ENCODE measurements at places on chromosomes 3 and 15. TPM values are rescaled to one million over a fixed set of nuclear protein-coding genes. Genes with fewer than 3 reads are reported as not detected.

The PLCB2 gene
- 9.4 TPM for total RNA-seq

The CSTA gene
- total RNA-seq, result not detected

The BLM gene
- total RNA-seq, result 45.6 TPM

The GP5 gene
- total RNA-seq, result 0.13 TPM

The BAHD1 gene
- total RNA-seq, result 40.0 TPM

The TYRO3 gene
- 96.8 TPM for total RNA-seq

GRCh38 chr3:148711981-148712666, 14.4 kb downstream of the AGTR1 start:
- DNase-seq, result no peak

- no peak for DNase-seq
Observed at GRCh38 chr3:172953571-172953970, 187.5 kb downstream of the SPATA16 start.

DNA sequence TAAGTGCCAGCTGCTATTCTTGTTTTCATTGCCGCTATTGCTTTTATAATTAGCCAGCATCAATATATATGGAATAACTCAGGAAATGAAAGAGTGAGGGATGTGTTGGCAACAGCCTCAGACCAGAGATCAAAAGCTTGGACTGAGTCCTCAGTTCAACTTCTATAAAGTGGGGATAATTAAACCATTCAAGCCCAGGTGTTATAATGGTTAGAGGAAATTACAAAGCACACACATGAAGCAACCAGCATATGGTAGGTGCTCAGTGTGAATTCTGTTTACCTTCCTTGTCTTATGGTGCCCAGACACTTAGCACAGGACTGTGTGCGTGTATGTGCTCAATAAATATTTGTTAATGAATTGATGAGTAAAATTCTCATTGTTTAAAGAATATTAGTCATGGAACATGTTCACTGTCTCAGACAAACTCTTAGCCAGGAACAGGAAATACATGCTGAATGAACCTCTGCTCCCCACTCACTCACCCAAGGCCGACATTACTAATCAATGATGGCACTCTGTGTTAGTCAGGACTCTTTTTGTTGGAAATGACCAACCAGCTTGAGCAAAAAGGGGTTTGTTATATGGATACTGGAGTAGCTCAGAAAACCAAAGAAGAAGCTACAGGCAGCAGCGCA, 16.7 kb upstream of the CCDC174 start:
- no peak for DNase-seq

DNA sequence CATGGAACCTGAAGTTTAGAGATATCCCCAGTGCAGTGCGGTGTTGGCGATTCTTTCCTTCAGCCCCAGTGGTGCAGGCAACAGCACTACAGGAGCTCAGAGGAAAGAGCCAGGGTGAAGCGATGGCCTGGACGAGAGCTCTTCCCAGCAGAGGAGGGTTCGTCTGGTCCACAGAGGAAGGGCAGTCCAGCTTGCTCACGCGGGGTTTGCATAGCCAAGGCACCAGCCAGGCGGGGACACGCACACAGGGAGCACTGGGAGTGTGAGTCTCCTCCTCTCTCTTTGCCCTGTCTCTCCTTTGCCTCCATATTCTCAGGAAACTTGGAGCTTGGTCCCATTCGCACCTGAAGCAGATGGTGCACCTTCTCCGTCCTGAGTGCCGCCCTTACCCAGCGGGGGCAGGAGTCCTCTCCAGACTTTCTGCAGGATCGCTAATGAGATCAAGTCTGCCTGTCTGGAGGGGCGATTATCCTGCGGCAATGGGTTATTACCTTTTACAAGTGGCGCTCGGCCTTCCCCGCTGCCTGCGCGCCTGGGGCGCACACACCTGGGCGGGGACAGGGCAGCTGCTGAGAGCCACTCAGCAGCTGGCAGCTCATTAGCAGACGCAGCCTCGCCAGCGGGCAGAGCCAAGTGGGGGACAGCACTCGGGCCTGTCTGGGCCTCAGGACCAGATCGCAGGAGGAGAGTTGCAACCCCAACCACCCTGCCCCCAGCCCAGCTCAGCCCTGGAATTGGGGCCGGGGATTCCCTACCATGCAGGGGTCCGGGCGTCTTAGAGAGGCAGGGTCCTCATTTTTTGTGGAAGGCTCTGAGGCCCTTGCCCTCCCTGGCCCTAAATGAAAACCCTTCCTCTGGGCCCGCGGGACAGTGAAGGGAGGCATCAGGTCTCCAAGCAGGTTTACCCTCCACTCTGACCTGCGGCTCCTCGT, 119.0 kb upstream of the MEF2A start:
- peak; percentile 35 for DNase-seq

DNA sequence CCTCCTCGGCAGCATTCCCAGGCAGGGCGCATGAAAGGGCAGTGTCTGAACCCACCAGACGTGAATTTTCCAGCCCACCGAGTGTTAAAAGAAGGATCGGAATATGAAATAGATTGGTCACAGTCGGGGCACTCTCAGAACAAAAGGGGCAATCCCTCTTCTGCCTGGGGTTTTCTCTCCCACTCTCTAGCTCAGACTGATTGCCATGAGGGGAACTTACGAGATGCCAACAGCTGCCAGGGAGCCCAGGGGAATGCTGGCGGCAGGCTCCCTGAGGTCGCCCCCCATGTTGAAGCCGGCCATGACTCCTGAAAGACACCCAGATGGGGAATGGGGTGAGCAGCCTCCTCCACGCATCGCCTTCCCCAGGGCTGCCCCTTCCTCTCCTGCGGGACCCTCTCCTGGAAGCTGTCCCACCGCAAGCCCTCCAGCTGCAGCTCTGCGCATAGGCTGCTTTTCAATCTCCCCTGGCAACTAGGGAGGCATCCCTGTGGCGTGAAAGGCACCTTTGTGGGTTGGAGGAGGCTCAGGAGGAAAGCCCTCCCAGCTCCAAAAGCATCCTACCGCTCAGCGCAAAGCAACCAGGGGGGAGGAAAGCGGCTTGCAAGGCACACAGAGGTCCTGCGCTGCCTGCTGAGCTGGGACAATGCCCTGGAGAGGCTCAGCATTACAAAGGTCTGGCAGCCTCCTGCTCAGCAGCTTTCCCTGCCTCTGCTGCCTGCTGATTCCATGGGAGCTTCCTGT, 64.8 kb upstream of the HEG1 start:
- DNase-seq, result peak; percentile 92

GRCh38 chr3:148307443-148307843, 390.3 kb upstream of the AGTR1 start:
- no peak for DNase-seq

DNA sequence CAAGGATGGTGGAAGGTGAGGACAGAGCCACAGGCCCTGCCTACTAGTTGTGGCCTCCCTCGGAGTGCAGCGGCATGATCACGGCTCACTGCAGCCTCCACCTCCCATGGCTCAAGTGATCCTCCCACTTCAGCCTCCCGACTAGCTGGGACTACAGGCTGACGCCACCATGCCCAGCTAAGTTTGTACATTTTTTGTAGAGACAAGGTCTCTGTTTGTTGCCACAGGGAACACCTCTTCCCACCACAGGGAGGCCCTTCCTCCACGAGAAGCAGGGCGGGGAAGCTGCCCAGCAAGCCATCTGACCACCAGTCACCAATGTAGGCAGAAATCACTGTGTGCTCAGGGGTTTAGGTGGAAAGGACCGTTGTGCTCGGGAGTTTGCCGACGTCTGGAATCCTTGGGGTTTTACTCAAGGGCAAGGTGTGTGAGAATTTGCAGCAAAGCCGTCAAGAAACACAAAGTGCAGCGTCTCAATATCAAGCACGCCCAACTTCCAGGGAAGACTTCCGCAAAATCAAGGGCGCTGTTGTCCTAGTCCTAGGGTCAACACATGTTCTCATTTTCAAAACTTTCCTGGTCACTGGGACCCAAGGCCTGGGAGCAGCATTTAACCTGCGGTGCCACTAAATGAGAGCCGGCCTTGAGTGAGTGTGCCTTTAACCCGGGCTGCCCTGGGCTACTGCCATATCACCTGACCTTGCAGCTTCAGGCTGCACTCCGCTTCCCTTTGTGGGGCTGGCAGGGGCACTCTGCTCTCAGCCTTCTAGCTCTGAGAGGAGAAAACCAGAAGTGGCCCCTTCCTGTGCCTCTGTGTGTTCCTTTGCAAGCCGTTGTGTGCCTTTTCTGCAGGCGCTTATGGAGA, 65.7 kb downstream of the SLC12A8 start:
- DNase-seq, result no peak

GRCh38 chr3:147412917-147413685, 3.9 kb downstream of the ZIC1 start:
- no peak for DNase-seq

- DNase-seq, result no peak
Observed at GRCh38 chr3:78913711-78914110, 854.1 kb downstream of the ROBO1 start.

DNA sequence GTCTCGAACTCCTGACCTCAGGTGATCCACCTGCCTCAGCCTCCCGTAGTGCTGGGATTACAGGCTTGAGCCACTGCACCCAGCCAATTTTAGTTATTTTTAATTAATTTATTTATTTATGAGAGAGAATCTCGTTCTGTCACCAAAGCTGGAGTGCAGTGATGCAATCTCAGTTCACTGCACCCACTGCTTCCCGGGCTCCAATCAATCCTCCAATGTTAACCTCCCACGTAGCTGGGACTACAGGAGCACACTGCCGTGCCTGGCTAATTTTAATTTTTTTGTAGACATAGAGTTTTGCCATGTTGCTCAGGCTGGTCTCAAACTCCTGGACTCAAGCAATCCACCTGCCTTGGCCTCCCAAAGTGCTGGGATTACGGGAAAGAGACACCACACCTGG, 137.9 kb downstream of the TCF12 start:
- DNase-seq, result no peak

DNA sequence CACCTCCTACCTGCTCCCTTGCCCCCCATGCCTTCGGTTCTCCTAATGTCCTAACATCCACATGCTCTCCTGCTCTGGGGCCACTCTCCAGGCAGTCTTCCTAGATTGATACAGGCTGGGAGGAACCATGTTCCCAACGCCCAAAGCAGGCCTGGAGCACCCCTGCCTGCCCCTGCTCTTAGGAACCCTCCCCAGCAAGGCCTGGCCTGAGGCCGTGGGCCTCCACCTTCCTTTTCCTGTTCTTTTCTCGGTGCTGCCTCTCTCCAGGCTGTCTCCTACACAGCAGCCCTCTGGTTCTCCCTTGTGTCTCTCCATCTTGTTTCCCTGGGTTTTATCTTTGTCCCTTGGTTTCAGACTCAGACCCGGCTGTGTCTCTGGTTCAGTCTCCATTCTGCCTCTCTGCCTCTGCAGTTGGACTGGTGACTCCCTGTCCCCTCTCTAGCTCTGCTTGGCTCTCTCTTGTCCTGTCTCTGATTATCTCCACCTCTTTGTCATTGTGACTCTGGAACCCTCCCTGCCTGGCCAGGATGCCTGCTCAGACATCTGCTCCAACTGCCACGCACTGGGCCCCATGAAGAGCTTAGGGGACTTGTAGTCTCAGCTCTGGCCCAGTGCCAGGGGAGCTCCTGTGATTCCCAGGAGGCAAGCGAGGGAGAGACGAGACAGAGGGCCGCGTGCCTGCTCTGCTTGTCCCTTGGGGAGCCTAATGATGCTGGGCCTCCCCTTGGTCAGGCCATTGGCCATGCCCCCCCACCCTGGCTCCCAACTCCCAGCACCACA, 26.0 kb upstream of the RPL29 start:
- no peak for DNase-seq

GRCh38 chr3:72246685-72247084, 461.7 kb upstream of the PROK2 start:
- no peak for DNase-seq

DNA sequence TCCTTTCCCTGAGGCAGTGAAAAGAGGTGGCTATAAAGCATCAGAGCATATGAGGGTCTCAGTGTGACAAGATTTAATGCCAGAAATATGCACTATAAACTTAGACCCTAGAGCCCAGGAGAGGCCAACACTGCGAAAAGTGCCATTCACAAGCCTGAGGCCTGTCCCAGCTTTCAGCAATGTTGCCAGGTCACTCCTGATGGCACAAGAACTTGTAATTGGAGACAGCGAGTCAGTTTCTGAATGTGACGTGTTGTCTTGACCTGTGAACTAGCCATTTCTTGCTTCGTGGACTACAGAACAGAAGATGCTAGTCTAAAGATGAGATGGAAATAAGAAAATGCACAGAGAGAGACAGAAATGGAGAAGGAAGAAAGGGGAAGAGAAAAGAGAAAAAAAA, 87.9 kb downstream of the WDR72 start:
- no peak for DNase-seq

DNA sequence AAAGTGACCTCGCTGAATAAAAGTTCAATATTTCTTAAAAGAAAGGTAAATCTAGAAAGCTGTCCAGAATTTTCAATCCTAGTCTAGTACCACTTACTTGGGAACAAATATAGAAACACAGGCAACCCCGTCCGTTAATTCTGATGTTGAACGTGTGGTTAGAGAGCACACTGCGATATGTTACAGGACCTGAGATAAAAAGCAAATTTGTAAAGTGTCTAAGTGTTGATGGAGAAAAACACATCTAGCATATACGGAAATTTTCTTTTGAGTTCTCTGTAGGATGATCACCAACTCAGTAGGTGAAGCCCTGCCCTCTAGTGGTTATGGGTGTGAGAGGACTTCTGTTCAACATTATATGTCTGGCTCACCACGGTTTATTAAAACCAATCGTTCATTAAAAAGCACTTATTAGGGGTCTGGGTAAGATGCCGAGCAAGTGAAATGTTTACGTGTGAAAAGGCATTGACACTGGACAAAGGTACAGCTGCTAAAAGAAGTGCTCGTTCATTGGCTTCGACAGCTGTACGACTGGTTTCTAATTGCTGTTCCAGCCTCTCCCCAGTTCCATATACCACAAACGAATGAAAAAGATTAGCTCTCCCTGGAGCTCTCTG, 1.0 kb upstream of the ATP2C1 start:
- DNase-seq, result no peak

DNA sequence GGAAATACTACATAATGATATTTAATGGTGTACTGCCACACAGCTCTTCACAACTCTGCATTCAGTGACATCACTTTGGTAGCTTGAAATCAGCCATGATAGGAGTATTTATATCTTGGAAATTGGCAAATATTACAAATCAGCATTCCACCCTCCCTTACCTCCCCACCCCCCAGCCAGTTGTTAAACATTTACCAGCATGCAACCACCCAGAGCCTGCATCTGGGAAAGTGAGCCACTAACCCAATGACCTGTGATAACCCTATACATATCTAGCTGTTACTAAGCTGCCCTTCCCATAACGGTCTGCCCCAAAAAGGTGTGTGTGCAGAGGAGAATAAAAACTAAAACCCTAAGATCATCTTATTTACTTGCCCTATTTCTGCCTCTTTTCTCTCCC, 44.6 kb upstream of the SATB1 start:
- no peak for DNase-seq

DNA sequence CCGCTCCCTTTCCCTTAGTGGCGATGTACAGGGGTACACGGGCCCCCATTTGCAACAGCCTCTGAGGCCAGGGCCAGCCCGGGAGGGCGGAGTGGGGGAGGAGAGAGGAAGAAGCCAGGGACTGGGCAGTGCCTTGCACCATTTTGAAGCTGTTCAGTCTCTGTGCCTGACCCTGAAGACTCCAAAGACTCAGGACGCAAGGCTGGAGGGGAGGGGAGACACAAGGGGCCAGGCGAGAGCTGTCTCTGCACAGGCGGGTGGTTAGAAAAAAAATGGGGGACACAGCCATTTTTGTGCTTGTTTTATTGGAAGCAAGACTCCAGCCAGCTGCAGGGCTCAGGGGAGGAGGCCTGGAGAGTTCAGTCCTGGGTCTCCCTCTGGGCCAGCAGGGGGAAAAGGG, 1.6 kb downstream of the RPP25 start:
- DNase-seq, result no peak

GRCh38 chr3:46695177-46695961, 1.9 kb upstream of the ALS2CL start:
- no peak for DNase-seq

GRCh38 chr15:52486003-52486996, 42.4 kb downstream of the MYO5A start:
- no peak for DNase-seq

All from H1 (cell line).